ENCODE measurements at places on chromosomes 6 and 20.

DNA sequence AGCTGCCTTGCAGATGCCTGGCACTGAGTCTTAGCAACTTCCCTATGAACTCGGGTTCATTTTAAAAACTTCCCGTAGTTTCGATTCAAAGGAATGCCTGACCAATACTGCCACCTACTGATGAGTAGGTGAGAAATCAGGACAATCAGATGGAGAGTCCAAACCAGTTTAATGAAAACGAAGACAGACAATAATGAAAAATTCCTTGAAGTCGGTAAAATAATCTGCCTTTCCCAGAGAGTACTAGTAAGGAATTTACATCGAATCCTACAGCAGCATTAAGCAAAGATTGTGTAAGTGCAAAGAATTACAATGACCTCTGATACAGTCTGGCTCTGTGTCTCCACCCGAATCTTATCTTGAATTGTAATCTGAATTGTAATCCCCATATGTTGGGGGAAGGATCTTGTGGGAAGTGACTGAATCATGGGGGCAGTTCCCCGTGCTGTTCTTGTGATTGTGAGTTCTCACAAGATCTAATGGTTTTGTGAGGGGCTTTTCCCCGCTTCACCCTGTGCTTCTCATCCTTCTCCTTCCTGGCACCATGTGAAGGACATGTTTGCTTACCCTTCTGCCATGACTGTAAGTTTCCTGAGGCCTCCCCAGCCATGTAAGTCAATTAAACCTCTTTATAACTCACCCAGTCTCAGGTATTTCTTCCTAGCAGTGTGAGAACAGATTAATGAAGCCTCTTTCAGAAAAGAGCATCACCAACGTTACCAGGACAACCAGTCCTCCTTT lies 134.4 kb downstream of the ARHGAP18 start:
- peak; percentile 28 for DNase-seq

DNA sequence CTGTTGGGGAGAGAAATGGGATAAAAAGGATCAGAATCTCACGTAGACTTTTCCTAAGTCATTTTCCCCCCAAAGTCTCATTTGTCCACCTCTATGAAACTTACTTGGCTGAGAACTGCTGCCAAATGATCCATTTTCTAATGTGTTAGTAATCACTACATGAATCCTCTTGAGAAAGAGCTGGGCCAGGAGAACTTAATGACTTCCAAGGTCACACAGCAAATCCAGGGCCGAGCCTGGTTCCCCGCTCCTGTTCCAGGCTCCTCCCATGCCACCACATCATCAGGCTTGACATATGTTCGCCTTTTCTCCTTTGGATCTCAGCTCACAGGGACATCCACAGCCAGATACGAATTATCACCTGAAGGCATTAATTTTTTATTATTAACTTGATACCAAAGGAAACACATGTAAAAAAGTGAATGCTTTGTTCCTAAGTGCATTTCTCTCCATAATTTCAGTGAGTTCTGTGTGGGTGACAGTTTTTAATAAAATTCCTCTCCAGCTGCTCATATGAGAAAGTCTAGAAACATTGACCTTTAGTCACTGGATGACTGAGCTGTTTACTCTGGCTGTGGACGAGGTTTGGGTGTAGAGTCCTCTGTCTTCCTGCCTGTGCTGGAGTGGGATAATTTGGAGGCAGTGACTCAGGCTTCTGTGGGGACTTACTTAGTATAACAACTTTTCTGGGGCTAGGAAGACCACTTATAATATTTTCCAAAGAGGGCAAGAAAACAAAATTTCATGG lies 276.3 kb downstream of the PAX1 start:
- DNase-seq: no peak

GRCh38 chr20:1291191-1291741 lies 25.2 kb downstream of the SNPH start:
- no peak for DNase-seq

- no peak for DNase-seq
Measured at GRCh38 chr6:136952714-136953260, 30.7 kb downstream of the SLC35D3 start.

DNA sequence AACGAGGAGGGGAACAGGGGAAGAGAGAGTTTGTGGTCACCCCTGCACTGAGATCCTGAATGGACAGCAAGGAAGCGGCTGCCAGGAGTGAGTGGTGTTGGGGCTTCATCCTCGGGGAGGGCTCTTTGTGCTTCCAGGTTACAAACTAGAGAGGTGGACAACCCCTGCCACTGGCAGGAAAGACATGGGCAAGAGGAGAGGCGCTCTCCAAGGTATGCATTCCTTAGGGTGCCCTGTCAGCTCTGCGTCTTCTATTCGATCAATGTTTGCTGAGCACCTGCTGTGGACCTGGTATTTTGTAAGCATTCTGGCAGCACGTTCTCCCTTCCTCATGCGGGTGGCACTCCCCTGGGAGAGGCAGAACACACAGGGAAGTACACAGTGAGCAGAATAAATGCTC lies 93.6 kb downstream of the CDH4 start:
- DNase-seq: no peak

GRCh38 chr6:100376103-100376502 lies 88.6 kb downstream of the SIM1 start:
- peak; percentile 1 for DNase-seq

DNA sequence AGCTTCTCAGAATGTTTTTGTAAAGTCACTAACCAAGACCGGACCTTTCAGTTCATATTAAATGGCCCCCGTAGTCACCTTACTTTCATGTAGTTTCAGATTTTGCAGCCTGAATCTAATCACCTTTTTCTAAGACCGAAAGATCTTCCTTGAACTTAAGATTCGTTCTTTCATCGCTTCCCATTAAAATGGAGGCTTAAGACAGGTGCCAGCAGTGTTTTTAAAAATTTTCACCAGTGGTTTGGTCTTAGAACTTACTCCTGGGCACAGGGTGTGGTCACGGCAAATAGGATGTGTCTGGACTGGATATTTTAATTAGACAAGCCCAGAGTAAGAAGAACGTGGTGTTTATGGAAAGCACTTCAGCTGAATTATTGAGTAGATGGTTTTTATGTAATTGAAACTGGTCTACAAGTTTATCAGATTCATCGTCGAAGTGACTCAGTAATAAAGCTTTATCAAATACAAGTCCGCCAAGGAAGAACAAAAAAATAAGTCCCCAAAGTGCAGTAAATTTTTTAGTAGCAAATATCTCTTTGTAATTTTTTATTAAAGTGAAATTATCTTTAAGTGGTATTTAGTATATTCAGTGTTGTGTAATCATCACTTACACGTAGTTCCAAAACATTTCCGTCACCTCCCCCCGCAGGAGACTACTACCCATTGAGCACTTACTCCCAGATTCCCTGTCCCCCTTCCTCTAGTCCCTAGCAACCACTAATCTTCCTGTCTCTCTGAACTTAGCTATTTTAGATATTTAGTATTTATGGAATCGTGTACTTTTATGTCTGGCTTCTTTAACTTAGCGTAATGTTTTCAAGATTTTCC lies 868 bp downstream of the SRSF3 start:
- peak; percentile 34 for DNase-seq

Measured in NCI-H526 treated with DMSO at 0.1 percent for 48 hours (cell line).